ENCODE measurements at places on chromosomes 3 and 15.

DNA sequence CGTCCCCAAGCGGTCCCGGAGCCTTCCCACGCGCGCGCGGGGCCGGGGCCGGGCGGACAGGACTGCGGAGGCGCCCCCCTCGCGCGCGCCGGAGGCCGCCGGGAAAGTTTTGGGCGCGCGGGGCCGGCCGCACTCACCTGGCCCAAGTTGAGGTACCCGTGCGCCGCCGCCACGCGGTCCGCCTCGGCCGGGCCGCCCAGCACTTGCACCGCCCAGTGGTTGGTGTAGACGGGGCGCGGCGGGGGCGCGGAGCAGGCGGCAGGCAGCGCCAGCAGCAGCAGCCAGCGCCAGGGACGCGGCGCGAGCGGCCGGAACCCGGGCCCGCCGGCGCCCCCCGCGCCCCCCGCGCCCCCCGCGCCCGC, 289 bp downstream of the PCSK6 start:
- no peak for DNase-seq

DNA sequence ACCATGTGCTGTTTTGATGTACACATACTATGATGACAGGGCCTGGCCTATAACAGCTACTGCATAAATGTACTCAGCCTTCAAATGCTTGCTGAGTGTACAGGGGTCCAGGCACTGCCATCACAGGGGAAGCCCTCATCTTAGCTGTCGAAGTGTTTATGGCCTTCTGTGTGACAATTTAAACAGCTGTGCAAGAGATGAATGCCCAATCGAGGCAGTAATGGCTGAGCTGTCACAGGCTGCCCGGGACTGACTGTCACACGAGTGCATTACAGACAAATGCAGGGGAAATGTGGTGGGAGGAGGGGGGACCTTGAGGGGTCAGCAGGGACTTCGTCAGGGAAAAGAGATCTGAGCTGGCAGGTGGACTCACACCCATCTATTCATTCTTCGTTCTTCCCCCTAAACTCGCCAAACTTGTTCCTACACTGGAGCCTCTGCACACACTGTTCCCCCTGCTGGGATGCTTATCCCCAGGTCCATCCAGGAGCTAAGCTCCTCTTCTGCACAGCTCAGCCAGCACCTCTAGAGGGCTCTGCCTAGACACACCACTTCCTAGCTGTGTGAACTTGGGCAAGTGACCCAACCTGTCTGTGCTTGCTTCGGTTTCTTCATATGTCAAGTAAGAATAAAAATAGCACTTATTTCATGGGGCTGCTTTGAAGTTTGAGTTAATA, 156.2 kb upstream of the IQSEC1 start:
- DNase-seq: no peak

DNA sequence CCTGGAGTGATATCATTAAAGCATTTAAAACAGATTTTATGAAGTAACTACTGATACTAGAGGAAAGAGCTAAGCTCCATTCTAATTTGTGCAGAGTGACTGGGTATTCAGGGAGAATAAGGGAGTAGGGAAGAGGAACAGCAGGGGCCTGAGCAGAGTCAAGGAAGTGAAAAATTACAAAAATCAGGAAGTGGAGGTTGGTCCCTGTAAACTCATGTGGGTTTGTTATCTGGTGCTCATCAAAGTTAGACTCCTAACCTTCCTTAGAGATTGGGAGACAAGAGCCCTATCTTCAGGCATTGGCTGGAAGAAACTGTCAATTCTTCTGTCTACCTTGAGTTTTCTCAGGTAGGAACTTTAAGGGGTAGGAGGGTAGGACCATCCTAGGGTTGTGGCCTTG, 82.5 kb downstream of the NEK11 start:
- no peak for DNase-seq

DNA sequence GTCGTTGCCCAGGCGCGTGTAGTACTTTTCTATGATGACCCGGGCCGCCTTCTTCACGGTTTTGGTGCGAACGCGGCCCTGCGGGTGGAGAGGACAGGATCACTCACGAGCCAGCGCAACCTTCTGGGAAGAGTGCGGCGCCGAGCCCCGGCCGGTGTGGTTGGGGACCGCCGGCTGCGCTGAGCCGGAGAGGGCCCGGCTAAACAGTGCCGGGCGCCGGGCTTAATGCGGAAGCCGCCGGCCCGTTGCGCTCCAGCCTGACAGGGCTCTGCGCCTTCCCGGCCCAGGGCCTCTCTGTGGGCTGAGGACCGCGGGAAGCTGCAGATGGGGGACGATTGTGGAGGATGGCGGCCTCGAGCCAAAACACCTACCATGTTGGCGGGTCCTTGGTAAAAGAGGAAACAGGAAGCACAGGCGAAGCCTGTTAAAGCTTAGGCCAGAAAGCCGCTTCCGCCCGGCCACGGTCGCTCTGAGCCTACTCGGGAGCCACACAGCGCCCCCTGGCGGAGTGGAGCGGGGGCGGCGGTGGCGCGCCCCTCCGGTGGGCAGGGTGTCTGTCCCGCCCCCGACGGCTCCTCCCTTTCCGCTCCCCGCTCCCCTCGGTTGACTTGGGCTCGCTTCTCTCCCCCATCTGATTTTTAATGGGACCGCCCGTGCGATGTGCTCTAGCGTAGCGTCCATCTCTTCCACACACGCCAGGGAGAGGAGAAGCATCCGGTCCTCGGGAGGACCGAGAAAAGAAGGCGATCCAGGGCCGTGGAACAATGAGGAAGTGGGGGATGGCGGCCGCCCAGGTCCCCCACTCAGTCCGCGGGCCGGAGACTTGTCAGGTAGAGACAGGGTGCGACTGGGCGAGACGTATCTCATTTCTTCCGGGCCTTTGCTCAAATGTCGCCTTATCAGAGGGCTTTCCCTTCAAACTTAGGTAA, at the start of gene RPS17:
RPS17 (minus strand) TSS at position 403 of the 929 bp plus-strand sequence; CDS start at position 374, 29 bp downstream.
- peak; percentile 98 for DNase-seq

GRCh38 chr3:189109145-189109544, 62.6 kb upstream of the TPRG1 start:
- no peak for DNase-seq

DNA sequence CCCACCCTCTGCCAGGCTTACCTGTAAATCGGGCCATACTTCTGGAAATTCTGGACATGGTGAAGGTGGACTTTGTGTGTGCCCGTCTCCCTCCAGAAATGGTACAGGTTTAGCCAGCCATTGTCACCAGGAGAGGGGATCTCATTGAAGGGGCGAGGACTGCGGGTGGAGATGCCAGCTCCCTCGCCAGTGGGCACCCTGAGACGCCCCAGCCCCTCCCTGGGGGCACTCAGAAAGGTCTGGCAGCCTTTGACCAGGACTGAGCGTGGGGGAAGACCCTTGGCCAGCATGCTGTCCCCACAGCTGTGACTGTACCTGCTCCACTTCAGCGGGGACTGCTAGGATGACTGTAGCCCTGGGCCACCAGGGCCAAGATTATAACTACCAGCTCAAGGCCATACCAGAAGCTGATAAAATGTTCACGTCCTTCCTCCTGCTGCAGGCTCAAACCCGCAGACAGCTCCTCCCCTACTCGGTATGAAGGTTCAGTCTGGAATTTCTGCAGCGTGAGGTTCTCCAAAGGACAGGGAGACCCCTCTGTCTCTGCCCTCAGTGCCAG, at the start of gene CYP11A1:
CYP11A1 (minus strand) TSS at position 351 of the 559 bp plus-strand sequence; CDS start at position 290, 61 bp downstream.
- no peak for DNase-seq

- DNase-seq: no peak
These were observed 195.3 kb downstream of the ATP10A start for GRCh38 chr15:25667829-25668228.

- no peak for DNase-seq
These were observed 1010.0 kb downstream of the SQOR start for GRCh38 chr15:46644501-46645481.

DNA sequence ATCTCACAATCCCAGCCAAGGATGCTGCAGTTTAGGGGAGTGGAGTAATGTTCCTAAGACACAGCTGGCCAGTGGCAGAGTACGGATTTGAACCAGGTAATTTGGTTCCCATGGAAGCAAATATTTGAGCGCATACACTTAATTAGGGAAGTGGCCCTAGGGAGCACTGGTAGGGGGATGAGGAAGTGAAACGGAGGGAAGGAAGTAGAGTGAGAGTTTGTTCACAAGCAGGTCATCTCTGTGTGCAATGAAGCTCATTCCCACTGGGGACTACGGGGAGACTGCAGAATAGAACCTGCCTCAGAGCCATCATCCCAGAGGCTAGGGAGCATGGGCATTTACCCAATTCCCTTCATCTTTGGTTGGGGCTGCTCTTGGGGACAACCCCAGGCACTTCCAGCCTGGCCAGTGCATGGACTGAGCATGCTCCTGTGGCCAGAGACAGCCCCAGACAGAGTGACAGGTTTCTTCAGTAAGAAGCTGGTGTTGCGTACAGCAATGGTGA, 317.2 kb upstream of the PROK2 start:
- no peak for DNase-seq

GRCh38 chr3:120903221-120903620, 4.8 kb upstream of the STXBP5L start:
- DNase-seq: no peak

DNA sequence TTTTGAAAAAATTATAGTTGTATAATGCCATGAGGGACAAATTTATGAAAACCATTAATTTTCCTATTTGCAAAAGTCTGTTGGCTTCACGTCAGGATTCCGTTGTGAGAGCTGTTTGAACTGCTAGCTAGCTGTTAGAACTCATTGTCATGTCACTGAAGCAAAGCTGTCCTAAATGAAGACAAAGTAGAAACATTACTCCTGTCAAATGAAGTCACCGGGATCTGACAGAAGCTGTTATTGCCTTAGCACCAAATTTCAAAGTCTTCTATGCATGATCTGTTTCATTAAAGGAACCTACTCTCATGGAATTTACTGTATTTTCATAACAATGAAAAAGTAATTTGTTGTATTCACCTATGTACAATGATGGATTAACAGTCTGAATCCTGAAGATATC, 479.8 kb downstream of the PLOD2 start:
- DNase-seq: no peak

DNA sequence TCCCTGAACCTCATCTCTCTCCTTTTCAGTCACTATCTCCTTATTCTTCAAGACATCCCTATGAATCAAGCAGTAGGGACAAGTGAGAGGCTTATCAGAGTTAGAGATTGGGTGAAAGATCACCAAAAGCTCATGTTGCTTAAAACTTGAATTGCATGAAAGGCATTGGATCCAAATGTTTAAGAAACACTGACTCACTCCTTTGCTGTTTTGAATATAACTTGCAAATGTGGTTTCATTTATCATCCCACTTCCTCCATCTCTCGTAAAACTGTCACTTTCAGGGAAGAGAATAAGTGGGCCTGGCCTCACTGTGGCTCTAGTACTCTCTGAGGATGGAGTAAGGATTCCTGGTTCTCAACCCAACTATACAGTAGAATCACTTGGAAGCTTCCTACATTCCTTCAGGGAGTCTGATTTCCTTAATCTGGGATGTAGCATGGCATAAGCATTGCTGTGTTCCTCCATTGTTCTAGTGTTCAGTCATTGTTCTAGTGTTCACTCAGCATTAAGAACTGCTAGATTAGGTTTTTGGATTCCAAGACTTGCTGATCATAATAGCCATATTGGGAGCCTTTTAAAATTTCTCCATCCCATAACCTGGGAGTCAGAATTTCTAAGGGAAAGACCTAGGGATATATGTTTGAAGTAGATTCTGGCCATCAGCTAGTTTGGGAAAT, 171.8 kb downstream of the TMEM108 start:
- no peak for DNase-seq

- DNase-seq: no peak
These were observed 300.5 kb upstream of the MDFIC2 start for GRCh38 chr3:70612920-70613319.

DNA sequence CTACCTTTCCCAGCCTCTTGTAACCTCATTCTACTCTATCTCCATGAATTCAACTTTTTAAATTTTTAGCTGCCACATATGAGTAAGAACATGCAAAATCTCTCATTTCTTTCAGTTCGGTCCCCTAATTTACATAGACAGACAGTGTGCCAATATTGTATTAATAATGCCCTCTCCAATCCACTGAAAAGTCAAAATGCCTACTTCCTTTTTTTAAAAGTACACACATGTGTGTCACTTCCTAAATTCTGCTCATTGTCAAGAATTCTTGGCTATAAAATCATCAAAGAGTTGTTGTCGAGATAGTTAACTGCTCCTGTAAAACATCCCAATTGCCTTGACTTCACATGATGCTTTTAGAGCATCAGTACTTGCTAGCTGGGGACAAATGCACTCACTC, 84.2 kb upstream of the IL12A start:
- DNase-seq: no peak

DNA sequence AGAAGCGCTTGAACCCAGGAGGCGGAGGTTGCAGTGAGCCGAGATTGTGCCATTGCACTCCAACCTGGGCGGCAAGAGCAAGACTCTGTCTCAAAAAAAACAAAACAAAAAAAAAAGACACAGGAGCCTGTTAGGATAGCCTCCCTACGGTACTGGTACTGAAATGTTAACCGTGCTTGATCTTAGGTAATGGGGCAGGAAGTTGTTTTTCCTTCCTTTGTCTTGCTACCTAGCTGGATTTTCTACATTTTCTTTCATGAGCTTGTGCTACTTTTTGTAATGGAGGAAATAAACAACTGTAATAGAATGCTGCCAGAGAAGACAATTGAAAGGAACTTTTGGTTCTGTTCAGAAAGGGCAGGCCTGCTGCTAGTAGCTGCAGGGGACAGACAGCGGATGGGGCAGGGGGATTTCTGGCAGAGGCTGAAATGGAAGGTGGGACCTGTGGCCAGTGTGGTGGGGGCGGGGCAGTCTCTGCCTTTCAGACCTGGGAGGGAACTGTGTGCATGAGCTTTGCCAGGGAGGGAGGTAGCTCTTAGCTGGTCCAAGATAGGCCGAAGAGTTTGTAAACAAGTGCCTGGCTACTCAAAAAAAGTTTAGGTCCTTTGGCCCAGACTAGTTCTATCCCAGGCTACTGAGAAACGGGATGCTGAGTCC, 49.0 kb upstream of the SEMA4B start:
- DNase-seq: no peak

GRCh38 chr15:99486371-99487336, 79.1 kb upstream of the MEF2A start:
- DNase-seq: no peak

DNA sequence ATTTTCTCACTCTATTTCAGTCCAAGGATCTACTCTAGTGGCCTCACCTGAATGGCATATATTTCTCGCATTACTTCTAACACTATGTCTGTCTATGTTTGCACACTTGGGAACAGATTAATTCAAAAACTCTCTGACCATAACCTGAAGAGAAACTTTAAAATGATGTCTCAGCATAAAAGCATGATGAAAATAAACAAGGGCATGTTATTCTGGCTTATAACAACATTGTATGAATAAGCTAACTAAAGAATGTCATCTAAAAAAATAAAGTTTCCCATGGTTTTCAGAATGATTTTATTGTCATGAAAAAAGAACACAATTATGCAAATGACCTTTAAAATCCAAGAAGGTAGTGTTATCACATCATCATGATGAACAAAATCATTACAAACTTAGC, 85.5 kb upstream of the ROBO2 start:
- no peak for DNase-seq

- DNase-seq: no peak
These were observed 111.5 kb downstream of the ERC2 start for GRCh38 chr3:56356808-56357207.
